ENCODE measurements at places on chromosomes 7 and 10. TPM values are rescaled to one million over a fixed set of nuclear protein-coding genes. Genes with fewer than 3 reads are reported as not detected.

DNA sequence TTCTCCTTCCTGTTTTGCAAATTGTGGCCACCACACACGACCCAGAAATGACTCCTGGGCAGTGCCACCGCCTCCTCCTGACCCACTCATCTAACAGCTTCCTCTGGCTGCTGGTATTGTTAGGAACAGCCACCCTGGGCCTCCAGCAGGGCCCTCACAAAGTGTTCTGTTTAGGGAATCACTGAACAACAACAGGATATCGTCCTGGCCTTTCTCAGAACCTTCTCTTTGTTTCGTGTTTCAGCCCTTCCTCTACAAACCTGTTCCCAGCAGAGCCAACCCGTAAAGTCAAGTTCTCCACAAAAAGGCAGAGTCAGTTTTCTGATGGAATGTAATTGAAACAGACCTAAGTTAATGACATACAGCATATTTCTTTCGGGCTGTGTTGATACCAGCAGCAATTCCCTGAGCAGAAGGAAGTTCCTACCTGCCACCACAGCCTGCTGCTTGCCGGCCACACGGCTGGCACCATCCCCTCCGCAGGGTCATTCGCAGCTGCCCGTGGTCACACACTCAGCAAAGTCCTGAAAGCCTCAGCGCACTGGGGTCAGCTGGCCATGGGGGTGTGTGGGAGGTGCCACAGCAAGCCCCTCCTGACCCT is 91.7 kb upstream of the PITRM1 start:
- DNase-seq: no peak

DNA sequence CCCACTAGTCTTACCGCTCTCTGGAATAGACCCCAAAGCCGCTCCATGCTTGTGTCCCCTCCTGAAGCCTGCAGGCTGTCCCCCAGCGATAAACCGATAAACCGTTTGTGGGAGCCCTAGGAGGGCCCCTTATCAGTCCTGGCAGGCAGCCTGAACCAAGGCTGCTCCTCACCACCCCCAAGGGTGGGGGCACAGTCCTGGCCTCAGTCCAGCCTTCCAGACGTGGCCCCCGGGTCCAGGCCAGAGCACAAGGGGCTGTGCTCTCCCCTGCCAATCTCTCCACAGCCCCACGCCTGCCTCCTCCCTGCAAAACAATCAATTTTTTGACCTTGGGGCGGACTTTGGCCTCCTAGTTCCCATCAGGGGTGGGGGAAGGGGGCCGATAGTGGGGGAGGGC is at the start of gene TFR2:
TSS of gene TFR2 (minus strand) at position 90 of the 397 bp plus-strand sequence. CDS start at position 47, 43 bp downstream.
- DNase-seq: no peak

NYAP1 gene
- not detected for polyA plus RNA-seq

- no peak for DNase-seq
Measured at GRCh38 chr7:106019470-106019820, 56.4 kb downstream of the CDHR3 start.

SCD gene
- 3.8 TPM for polyA plus RNA-seq

DNA sequence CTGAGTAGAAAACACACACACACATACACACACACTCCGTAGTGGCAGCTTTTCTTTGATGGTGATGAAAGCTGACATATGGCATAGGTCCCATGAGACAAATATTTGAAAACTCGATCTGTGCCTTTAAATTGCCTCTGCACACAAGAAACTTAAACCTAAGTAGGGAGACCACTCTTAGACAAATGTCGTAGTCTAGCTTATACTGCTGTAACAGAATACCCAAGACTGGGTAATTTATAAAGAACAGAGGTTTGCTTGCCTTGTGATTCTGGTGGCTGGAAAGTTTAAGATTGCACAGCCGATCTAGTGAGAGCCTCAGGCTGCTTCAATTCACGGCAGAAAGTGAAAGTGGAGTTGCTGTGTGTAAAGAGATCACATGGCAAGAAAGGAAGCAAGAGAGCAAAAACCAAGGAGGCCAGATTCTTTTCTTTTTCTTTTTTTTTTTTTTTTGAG is 489.4 kb upstream of the SORCS1 start:
- no peak for DNase-seq

DNA sequence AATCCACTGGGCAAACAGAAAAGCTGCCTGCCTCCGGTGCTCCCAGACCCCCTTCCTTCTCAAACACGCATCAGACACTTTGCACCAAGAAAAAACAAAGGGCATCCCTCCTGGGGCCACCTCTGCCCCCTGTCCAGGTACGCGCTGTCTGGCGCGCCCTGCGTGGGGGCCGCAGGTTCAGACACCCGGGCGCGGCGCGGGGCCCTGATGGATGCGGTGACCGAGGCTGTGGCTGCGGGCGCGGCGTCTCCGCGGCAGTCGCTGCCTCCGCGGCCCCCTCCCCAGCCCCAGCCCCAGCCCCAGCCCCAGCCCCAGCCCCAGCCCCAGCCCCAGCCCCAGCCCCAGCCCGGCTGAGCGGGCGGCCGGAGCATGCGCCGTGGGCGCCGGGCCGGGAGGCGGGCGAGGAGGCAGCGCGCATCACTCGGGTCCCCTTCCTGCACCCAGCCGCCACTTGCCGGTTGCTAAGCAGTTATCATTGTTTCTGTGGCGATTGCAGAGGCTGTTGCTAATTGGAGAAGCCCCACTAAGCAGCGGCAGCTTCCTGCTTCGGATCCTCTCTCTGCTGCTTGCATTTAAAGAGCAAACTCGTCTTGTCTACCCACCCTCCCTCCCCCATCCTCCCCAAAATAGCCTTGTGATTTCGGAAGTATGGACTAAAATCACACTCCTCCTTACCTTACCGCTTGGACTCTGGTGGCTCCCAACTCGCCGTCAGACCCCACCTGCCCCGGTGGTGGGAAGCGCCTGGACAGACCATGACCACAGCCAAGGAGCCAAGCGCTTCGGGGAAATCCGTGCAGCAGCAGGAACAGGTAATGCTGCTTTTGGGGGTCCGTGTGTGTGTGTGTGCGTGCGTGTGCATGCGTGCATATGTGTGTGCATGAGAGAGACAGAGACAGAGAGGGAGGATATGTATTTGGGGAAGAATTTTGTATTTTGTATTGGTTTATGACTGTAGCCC is 252.8 kb downstream of the DPP6 start:
- no peak for DNase-seq
